Fibroblast of lung (primary cell): ENCODE measurements at places on chromosomes 4 and X.
A peak's percentile ranks its signal among the peaks of the same experiment; 100 is the strongest.

DNA sequence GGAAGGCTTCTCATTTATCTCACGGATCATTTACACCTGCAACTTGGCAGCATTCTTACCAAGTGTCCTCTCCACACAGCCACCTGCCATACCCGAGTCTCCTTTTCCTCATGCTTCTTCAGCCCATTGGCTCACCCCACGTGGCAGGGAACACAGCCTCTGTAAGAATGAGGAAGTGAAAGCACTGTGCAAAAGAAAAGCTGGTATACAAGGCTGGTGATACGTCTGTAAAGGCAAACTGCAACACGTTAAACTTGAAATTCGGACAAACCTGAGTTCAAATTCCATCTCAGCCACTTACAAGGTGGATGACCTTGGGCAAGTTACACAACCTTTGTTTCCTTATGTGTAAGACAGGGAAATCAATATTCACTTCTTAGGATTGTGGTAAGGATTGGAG is 164.0 kb upstream of the RASGEF1B start:
- DNase-seq: no peak

GRCh38 chr4:57132743-57133137 is 22.6 kb upstream of the IGFBP7 start:
- DNase-seq: no peak

DNA sequence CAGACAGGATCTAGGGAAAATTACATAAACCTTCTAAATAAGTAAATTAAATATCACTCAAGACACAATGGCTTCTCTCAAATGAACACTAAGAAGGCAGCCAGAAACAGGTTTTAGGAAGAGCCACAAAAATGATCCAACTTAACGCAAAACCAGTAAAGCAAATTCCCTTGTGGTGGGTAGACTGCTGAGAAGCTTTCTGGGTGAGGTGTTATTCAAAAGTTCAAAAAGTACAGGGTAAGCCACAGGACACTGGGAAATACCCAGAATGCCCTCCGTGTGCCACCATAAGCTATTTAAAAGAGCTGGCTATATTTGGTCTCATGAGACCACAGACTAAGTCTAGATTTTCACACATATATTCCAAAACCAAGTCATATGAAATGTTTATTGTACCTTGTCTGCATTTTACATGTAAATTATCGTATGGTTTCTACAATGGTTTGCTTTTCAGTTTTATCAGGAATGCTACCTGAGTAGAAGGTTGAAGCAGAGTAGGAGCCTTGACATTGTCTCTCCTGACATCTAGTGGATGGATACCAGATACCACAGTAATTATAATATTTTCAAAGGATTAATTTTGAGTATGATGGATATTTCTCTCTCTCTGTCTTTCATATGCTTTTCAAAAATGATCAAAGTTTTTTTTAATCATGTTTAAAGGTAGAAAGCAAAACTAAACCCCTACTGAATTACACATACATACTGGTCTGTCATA is 109.3 kb upstream of the KLHL13 start:
- peak; percentile 34 for DNase-seq

DNA sequence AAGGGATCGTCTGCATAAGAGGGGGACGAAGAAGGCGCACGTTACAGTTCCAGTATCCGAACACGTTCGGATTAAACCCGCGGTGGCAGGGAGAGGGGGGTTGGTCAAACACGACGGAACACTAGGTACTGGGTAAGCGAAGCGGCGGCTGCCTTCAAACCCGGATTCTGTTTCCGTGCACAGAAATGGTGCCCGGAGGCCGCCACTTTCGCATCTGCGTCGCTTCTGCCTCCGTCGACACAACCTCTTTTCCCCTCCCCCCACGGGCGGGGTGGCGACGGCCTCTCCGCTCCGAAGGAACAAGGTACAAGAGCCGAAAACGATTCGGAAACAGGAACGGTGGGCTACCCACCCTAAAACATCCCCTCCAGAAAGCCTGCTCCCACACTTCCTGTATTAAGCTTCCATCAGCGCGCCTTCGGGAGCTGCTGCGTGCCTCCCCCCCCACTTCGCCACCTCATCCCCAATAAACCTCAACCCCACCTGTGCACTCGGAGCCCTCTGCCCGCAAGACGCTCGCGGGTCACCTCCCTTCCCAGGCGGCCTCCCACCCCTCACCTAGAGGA is 667 bp downstream of the G3BP2 start:
- DNase-seq: peak; percentile 39
